ENCODE measurements at places on chromosomes 2 and 18.

- DNase-seq = no peak
These were observed 53.3 kb downstream of the KCTD18 start for GRCh38 chr2:200456567-200456966.

DNA sequence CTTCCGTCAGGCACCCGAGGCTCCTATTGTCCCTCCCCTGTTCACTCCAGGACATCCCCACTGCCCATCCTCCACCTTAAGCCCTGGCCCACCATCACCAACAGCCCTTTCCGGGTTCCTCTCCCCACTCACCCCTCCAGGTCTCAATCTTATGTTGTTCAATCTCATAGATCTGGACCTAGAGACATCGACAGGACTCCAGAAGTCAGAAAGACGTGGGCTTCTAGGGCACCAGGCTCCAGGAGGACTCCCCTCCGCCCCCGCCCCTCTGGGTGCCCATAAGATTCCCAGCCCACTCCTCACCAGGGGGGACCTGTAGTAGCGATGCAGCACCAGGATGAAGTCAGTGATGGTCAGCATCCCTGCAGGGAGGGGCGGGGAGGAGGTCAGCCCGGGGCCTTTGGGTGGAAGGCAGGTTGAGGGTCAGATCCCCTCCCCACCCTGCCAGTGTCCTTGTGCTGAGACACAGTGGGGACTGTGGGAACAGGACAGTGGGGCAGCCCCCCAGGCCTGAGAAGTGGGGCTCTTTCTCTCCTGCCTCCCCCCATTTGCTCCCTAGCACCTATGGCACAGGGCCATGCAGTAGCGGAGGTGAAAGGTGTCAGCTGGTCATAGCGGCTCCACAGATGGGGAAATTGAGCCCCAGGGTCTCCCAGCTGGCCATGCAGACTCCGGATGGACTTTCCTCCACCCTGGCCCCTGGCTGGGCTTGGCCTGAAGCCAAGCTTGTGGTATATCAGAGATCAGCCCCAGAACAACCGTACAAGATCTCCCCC lies 3.7 kb downstream of the PRKAG3 start:
- no peak for DNase-seq

GRCh38 chr2:38533757-38534545 lies 68.8 kb downstream of the HNRNPLL start:
- no peak for DNase-seq

DNA sequence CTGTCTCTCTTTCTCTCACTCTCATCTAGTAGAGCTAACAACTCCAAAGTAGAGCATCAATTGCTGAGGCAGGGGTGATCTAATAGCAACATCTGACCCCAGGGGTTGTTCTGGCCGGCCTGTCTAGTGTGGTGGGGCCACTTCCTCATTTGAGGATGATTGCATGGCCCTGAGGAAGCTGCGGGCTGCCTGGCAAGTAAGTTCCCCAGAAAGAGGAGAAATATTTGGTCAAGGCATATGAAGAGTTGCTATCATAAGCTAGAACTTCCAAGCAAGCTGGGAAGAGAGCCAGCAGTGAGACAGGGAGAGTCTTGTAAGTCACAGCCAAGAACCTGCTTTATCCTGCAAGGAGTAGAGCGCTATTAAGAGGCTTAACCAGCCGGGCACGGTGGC lies 50.8 kb upstream of the TMEM87B start:
- DNase-seq = no peak

DNA sequence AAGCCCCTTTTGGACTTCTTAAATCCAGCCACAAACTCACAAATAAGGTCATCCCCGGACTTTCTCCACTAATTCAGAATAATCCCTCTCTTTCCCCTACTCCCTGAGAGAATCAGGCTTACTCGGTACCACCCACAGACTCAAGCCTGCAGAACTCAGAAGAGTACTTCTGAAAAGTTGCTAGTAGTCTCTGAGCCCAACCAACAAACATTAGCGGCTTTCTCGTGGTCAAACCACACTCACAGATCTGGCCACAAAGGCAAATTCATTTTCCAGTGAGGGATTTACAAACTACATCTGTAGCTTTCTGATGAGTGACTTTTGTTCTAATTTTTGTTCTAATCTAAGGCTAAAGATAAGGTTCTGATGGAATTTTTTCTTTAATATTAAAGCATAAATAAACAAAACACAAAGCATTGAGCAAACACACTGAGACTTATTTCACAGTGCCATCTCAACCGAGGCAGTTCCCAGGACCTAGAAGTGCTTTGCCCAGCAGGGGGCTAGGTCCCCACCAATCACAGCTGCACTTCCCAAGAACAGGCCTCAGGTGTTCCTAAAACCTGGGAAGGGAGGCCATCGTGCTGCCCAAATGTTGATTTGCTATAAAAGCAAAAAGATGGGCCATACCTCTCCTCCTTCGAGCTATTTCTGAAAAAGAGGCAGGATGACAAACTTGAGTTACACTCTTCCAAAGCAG lies 110.7 kb downstream of the COLEC12 start:
- DNase-seq = no peak

DNA sequence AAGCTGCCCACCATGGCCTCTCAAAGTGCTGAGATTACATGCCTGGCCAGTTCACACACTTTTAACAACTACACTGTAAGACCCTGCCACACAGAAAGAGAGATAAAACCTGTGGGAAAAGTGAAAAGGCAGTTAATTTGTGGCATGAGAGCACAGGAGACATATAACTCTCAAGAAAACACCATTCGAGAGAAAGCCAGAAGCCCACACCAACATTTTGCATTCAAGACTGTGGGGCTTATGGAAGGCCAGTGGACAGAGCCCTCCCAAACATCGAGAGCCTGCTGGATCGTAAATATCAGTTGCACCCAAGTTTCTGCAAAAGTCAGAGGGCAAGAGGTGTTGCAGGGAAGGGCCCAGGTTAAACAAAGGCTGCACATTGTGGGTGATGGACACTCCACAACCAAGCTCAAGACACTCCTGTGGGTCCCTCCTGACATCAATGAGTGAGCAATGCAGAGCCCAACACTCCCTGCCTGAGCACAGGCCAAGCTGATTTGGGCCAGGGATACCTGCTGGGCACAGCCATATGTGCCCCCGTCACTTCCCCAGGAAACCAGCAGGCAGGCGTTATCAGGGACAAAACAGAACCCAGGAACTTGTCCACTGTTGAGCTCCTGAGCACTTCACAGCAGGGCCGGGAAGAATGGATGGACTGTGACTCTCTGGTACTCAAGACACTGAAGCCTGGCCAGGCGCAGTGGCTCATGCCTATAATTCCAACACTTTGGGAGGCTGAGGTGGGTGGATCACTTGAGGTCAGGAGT lies 114.4 kb downstream of the ZFP36L2 start:
- no peak for DNase-seq

Data from stimulated activated CD4-positive, alpha-beta T cell treated with anti-CD3 and anti-CD28 coated beads, Interleukin-15, amount 100 ng/mL, for 24 hours (primary cell).